ENCODE measurements at places on chromosomes 16 and 17.

GRCh38 chr16:13995194-13995593 lies 75.2 kb downstream of the ERCC4 start:
- DNase-seq, result no peak
- no peak overlapping the region for H3K4me3 ChIP-seq
- H3K36me3 ChIP-seq, result no peaks in the 10 kb centered on the region
- no peak overlapping the region for H3K27ac ChIP-seq

DNA sequence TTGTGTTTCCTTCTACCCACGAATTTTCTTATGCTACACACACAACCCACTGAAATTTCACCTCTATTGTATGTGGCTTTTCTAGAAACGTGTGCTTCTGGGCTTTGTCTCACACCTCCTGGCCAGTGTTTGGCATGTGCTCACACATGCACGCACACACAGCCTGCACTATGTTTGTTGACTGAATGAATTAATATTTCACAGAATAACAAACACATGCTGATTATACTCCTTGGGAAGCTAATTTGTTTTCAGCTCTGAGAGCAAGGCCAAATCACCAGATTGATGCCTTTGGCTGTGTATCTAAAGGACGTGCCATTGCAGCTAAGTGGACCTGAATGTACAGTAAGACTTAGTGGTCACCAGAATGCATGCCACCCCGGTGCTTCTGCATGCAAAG lies 210.7 kb downstream of the WWOX start:
- H3K27me3 ChIP-seq, result no peaks in the 10 kb centered on the region
- H3K27ac ChIP-seq, result no peak overlapping the region
- H3K36me3 ChIP-seq, result peaks cover 10% of the 10 kb centered on the region
- peaks cover 20% of the 10 kb centered on the region for H3K4me1 ChIP-seq

GRCh38 chr17:41434005-41434404 lies 6.8 kb downstream of the KRT38 start:
- H3K4me1 ChIP-seq, result no peaks in the 10 kb centered on the region
- DNase-seq, result no peak
- H3K27me3 ChIP-seq, result no peaks in the 10 kb centered on the region

DNA sequence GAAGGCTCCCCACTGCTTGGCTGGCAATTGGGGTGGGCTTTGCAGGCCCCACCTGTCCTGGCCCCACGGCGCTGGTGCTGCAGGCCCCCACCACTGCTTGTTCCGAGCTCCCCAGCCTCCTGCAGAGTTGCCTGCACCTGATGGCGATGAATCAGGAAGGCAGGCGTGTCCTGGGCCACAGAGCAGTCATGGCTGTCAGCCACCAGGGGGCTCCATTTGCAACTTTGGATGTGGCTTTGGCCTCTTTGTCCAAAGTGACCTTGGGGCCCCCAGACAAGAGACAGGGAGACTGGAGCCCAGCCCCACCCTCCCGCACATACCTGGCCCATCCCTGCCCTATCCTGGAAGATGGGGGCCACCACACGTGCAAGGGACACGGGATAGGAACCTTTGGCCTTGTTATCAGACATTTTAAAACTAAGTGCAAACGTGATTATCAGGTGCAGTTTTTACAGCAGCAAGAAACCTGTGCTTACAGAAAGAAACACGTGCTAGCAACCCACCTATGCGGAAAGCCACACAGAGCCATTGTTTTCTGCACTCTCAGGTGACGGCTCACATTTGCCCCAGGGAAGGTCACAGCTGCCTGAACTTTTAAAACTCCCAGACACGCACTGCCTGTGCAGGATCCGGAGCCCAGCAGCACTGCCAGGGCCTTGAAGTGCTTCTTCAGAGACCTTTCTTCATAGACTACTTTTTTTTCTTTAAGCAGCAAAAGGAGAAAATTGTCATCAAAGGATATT lies at the start of gene DNASE1:
Gene DNASE1 (plus strand): TSS at position 443 of the 743 bp plus-strand sequence. CDS start 683 bp downstream, outside the sequence.
- peak; percentile 92 for DNase-seq
- H3K4me3 ChIP-seq, result no peak within 1 kb of the TSS
- H3K36me3 ChIP-seq, result peaks cover 56% of the 10 kb centered on the region
- no peaks in the 10 kb centered on the region for H3K27me3 ChIP-seq
- H3K27ac ChIP-seq, result peak within 1 kb of the TSS; percentile 32

- H3K27me3 ChIP-seq, result no peaks in the 10 kb centered on the region
- DNase-seq, result no peak
- peak overlapping the region; percentile 94 for H3K27ac ChIP-seq
Measured at GRCh38 chr17:57406131-57406980, 150.0 kb downstream of the MSI2 start.
